SK-N-SH treated with all-trans-retinoic acid at 6 μM for 48 hours (cell line): ENCODE measurements at places on chromosomes 5 and 9.

DNA sequence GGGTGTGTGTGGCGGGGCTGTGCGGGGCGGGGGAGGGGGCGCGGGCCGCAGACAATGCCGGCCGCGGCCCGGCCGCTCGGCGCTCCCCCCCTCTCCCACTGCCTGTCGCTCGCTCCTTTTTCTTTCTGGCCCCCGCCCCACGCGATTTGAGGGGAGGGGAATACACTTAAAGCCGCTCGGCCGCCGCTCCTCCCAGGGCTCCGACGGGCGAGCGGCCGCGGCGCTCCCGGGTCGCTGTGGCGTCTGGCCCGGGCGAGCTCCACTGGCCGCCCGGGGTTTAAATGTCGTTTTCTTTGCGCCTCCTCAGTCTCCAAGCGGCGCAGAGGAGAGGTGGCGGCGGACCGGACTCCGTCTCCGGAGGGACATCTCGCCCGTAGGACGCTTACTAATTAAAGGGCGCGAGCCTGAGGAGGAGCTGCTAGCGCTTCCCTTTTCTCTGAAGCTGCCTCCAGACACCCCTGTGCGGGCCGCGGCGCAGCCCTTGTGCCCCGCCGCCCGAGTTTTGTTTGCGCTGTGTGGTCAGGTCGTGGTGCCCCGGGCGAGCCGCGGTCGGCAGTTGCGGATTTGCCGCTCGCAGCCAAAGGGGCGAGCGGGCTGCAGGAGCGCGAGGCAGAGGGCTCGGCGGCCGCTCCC, 1.4 kb downstream of the ZSWIM6 start:
- peak; percentile 5 for ATAC-seq

DNA sequence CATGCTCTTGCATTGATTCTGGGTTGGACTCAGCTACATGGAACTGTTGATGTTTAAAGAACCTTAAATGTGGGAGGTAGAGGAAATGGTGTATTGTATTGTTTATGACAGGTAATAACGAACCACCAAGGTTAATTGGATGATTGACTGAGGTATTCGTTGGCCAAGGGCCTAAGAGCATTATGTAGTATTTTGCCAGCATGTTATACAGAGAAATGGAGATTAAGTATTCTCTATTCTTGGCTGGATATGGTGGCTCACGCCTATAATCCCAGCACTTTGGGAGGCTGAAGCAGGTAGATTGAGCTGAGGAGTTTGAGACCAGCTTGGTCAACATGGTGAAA, 59.0 kb upstream of the CDK20 start:
- no peak for ATAC-seq

DNA sequence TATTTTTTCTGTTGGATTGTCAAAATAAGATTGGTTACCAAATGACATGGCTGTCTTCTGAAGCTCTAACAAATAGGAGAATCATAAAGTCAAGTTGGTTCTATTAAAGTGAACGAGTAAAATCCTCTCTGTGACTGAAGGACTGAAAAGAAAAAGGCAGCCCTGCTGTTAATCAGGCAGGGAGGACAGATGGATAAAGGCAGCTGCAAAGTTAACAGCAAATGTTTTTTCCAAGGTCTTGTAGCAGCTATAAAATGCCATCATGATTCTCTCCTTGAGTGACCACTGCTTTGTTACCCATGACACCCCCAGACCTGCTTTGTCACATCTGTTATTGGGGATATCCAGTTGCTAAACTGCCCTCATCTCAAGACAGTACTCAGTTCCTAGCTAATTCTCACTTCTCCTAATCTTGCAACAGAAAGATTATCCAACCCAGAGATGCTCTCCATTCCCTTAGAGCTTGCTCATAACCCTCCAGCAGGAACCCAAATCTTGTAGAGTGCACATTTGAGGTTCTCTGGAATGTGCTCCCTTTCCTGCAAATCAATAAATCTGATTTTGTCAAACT, 89.7 kb upstream of the PARP8 start:
- no peak; the same call in 2 of the 3 replicates for ATAC-seq

DNA sequence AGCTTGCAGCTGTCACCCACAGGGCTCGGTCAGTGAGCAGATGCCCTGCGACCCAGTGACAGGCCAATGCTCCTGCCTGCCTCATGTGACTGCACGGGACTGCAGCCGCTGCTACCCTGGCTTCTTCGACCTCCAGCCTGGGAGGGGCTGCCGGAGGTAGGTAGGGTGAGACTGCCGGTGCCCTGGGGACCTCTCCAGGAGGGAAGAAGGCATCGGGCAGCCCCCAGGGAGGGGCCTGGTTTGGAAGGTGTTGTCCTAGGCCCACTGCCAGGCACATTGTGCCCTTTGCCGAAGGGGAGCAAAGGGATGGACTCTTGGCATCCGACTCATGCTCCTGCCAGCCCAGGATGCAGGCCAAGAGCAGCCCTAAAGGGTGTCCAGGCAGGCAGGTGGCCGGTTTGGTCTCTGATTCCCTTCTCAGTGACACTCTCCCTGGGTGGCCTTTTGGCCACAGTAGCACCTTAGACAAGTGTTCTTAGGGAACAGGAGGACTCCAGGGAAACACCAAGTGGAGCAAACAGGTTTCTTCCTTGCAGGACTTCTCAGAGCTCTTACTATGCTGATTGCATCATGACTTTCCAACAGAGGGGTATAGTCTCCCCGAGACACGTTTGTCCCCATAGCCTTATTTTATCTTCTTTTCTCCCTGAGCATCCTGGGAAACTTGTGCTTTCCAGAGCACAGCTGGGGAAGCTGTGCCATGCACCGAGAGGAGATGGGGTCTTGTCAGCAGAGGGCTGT, 28.1 kb upstream of the AIF1L start:
- no peak for ATAC-seq

DNA sequence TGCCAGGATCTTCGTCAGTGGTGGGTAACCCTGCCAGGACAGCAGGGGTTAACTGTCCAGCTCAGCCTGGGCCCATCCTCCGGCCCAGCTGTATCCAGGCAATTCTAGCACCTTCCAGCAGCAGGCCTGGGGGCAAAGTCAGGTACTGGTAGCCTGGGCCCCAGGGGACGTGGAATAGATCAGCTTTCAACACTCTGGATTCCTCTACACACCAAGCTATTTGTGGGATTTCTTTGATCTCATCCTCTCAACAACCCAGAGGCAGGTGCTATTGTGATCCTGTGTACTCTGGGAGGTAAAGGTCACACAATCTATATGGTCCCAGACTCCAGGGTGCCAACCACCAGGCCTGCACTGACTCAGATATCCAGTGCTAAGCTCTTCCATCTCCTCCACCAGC, 8.7 kb upstream of the SPOUT1 start:
- no peak for ATAC-seq

DNA sequence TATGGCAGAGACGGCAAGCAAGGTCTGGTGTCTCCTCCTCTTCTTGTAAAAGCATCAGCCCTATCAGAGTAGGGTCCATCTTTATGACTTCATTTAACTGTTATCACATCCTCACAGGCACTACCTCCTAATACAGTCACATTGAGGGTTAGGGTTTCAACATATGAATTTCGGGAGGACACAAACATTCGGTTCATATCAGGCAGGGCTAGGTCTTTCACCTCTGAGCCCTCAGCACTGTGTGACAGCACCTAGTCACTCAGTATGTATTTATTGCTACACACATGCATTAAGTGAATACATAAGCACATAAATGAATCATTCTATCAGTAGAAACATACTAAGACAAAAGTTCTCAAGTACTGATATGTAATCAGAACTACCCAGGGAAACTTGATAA, 9.4 kb upstream of the BTF3 start:
- no peak for ATAC-seq

DNA sequence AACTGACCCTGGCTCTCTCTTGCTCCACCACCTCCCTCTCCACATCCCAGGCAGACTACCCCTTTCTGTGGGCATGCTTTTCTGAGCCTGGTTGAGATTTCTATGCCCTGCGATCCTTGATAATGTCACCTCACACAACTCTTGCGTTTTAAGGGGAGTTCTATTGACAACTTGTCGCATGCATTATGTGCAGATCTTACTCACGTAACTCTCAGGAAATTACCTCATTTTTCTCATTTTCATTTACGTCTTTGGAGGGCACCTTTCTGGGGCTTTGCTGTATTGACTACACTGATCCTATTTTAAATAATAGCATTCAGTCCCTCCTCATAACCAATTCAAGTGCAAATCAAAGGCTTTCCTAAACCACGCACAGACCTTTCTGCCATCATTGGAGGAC, 140.4 kb upstream of the WWC1 start:
- ATAC-seq, result no peak

DNA sequence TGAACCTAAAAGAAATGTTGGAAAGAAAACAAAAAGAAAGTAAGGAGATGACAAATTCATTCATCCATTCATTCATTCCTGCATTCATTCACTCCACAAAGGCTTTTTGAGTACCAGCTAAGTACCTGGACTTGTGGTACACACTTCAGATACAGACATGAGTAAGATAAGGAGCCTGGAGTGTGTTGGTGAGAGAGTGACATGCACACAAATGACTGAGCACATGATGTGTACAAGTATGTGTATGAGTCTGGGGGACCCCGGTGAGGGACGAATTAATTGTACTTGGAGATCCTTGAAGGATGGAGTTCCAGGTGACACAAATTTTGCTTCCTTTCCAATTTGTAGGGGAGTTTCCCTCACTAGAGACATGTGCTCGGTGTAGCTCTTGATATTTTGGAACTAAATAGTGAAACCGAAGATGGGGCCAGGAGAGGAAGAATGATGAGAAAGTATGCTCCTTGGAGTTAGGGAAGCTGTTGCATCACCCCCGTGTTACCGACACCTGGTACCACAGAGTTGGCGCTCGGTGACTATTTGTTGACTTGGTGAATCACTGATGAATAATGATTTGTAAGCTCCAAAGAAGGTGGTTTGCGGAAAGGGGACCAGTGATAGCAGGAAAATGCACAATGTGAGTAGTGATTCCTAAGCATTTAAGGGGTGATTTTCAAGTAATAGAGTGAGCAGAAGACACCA, 509.8 kb downstream of the CCDC171 start:
- no peak; the same call in 2 of the 3 replicates for ATAC-seq

- no peak for ATAC-seq
Observed at GRCh38 chr5:145598983-145599382, 236.2 kb downstream of the PRELID2 start.

DNA sequence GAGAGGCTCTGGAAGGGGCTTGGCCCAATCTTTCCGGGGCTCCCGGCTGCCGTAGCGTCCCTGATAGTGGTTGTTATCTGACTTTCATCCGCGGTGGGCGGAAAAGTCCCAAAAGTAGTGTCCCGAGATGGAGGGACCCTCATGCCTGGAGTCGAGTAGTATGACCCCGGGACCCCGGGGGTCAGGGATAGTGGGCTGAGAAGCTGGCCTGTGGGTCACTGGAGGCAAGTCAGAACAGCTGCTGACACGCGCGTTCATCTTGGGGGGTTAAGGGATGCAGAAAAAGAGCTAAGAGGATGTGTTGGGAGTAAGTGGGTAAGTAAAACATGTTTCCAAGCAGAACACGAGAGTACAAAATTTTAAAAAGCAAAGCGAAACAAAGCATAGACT, 123.4 kb downstream of the TMEM161B start:
- no peak for ATAC-seq

GRCh38 chr5:141686648-141687416, 4.8 kb upstream of the ARAP3 start:
- no peak for ATAC-seq

DNA sequence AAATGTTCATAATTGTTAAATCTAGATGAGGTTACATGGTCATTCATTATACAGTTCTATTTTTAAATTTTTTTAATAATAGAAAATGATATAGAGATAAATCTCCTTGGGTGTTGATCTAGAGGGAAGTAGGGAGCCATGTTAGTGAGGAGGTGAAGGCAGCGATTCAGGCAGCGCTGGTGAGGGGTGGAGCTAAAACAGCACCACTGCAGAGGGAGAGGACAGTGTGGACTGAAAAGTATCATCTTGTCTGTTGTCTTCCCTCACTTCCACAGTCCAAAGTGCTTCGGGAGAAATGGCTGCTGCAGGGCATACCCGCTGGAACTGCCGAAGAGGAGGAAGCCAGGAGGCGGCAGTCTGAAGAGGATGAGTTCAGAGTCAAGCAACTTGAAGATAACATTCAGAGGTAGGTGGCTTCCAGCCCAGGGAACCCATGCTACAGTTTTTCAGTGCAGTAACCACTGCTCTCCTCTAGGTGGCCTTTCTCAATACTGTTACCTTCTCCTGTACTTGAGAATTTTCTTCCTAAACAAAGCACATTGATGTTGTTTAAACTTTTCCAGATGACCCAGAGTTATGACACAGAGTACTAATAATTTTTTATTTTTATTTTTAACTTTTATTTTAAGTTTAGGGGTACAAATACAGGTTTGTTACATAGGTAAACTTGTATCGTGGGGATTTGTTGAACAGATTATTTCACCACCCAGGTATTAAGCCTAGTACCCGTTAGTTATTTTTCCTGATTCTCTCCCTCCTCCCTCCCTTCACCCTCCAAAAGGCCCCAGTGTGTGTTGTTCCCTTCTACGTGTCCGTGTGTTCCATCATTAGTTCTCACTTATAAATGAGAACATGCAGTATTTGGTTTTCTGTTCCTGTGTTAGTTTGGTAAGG, 100.5 kb downstream of the PALM2AKAP2 start:
- peak; percentile 96 for ATAC-seq

DNA sequence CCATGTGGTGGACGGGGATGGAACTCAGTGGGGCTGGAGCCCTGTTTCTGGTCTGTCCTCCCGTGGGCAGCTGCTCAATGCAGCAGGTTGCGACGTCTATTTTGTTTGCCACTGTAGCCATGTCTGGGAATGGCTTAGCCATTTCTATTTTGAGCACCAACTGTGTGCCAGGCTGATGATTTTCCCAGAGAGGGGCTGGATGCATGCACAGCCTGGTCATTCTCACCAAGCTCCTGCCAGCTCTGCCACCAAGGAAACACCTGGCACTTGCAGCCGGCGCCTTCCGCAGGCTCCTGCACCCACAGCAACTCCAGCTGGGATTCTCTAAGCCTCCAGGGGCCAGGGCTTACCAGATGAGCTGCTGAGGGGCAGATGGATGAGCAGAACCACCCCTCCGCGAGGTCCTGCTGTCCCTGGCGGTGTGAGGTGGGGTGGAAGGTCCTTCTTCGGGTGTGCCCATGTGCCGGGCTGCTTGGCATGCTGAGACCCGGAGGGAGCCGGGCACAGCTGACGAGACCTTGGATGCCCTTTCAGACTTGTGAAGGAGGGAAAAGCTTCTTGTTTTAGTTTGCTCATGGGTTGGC, 151.2 kb downstream of the RXRA start:
- ATAC-seq, result no peak

- ATAC-seq, result peak; percentile 33
Observed at GRCh38 chr9:113886466-113886865, 10.4 kb downstream of the ZNF618 start.

DNA sequence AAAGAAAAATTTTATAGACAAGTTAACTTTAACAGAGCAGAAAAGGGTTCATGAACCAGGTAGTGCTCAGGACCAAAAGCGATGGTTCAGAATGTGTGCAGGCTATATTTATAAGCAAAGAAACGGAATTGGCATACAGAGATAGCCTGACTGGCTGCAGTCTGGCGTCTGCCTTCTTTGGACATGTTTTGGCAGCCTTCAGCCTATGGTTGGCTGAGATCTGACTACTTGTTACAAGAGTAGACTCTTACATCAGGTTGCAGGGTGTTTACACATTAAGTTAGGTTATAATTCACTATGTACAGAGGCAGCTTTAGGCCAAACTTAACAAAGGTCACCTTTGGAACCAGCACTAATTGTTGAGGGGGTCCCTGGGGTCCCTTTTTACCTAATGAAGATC, 7.0 kb downstream of the NOP16 start:
- ATAC-seq, result no peak

GRCh38 chr9:86664603-86665002, 282.7 kb downstream of the GAS1 start:
- ATAC-seq, result no peak
